Activated CD8-positive, alpha-beta T cell treated with anti-CD3 and anti-CD28 coated beads for 36 hours (primary cell): ENCODE measurements at places on chromosomes 6 and 20.

DNA sequence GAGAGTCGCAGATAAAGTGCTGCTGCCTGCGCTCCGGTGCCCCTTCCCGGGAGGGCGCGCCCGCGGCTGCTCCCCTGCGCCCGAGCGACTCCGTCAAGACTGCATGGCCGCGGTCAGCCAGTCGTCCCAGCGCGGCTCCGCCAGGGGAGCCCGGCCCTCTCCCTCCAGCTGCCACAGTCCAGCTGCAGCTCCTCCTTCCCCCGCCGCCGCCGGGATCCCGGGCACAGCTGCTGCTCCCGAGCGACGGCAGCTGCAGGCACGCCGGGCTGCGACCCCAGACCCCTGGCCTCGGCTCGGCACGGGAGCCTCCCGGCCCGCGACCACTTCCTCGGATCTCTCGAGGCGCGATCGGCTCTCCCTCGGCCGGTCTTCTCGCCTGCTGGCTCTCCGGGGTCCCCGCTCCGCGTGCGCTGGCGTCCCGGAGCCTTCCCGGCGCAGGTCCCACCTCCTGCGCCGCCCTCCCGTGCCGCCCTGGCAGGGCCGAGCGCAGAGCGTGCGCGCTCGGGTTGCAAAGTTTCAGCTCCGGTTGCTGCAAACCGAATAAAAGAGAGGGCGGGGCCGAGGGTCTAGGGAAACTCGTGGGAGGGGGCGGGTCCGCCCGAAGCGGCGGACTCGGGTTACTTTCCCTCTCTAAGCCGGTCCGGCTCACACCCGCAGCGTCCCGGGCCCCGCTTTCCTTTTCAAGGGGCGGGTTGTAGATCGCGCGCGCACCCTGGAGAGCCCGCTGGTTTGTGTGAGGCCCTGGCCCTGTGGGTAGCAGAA lies at the start of gene CNKSR3:
CNKSR3 (minus strand) TSS at position 542 of the 762 bp plus-strand sequence. CDS start 571 bp downstream, outside the sequence.
- peak; percentile 56 for DNase-seq

GRCh38 chr6:28945349-28945748 lies 21.6 kb upstream of the TRIM27 start:
- no peak for DNase-seq

DNA sequence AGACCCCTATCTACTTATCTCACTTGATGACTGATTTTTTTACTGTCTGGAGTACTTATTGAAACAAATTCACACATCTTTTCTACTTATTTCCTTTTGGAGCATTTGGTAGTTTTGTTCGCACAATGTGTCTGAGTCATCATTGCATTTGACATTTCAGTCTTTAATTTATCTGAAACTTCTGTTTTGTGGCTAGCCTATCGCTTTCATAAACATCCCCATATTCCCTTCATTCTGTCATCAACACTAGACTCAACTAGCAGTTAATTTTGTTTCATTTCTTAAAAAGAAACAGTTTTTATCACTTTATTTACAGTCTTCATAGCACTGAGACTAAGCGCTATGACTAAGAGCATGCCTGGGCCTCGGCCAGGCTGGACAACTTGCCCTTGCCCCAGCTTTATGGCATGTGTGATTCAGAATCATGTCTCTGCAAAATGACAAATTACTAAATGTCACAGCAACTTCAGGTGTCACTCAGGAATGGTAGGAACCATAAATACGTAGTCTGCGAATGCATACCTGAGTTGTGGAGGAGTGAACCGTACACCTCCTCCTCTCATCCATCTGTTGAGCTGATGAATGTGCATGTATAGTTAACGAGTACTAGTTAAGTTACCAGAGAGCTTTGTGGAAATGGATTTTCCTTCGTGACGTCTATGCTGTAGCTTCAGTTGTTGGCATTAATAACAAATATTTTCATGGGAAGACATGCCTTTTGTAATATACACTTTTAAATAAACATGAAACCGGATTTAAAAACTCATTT lies 16.2 kb downstream of the L3MBTL3 start:
- peak; percentile 66 for DNase-seq

GRCh38 chr6:134634966-134635365 lies 314.9 kb downstream of the ALDH8A1 start:
- no peak for DNase-seq

- DNase-seq = no peak
Observed at GRCh38 chr6:64683682-64684081, 1023.3 kb downstream of the EYS start.
